Right atrium auricular region (tissue), 2 donors: ENCODE measurements at places on chromosomes 16 and 17. TPM values are rescaled to one million over a fixed set of nuclear protein-coding genes. Genes with fewer than 3 reads are reported as not detected.

DNA sequence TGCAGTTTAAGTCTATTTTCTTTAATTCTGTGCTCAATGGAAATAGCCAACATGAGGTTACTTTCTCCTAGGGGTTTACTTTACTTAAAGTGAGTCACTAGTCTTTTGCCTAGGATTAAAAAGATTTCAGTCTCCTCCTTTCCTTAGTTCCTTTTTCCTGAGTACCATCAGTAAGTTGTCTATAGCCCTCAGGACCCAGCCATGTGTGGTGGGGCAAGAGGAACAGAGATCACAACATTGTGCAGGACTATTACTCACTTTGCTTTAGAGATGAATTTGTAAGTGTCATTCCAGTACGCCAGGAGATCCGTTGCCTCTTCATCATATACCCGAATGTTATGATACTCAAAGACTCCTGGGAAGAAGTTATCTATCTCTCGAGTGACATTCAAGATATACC is 27.7 kb upstream of the CORO6 start:
- DNase-seq, result no peak

GRCh38 chr16:65308506-65308905 is 186.6 kb upstream of the CDH11 start:
- no peak for DNase-seq

- DNase-seq, result no peak
Measured at GRCh38 chr16:49674351-49674851, 181.5 kb downstream of the ZNF423 start.

- no peak for DNase-seq
Measured at GRCh38 chr17:39813631-39814030, 50.5 kb downstream of the IKZF3 start.

TMEM220 gene
- 6.5 TPM for total RNA-seq

DNA sequence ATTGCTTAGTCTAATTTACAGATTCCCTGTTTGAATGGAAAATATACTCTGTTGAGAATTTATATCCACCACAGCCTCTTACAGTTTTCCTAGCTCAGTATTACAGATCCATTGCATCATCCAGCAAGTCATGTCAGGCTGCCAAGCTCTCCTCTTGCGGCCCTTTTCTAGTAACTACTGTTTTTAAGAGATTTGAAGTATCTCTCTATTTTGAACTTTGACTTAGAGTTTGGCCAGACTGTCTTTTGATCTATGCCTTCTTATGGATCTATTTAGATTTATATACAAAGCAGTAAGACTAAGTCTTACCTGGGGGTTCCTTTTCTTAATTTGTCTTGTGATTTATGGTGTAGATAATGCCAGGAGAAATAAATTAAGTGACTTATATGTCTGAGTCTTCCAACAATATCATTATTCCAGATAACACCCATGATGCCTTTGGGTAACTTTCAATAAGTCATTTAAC is 53.1 kb upstream of the ABCC11 start:
- DNase-seq, result no peak

NOTUM gene
- total RNA-seq, result 0.35 TPM

SOST gene
- not detected for total RNA-seq

GRCh38 chr17:48732688-48733629 is 4.4 kb upstream of the HOXB13 start:
- no peak for DNase-seq

DNA sequence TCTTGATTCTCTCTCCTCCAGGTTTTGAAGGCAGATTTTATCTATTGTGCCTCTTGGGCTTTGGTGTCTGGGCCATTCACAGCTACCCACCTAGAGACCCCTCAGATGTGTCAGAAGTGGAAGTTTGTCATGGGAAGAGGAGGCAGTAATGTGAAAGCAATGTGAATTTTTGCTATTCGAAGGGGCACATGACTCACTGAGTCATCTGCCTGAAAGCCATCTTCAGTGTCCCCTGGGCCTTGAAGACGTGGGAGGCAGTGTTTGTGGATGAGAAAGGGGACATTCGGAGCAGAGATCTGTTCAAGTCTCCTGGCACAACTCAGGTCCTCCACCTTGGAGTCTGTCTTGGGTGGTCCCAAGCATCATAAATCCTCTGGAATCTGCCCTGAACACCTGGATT is 530.2 kb downstream of the NPIPA7 start:
- DNase-seq, result no peak

DNA sequence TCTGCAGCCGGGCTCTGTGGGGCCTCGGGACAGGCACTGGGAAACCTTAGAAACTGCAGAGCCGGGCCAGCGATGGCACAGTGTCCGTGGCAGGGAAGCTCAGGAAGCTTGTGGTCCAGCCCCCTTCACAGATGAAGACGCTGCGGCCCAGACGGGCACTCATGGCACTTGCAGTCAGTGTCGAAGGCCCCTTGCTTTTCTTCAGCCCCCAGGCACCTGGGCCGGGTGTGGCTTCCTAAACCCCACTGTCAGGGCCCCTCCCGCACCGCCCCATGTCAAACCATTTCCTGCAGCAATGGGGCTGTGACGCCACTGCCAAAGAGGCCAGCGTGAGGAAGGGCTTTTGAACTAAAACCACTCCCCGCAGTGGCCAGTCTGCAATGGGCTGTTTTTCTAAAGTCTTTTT is 164.0 kb downstream of the LAT start:
- DNase-seq, result no peak

GRCh38 chr16:89018282-89019158 is 41.5 kb upstream of the CBFA2T3 start:
- DNase-seq, result no peak

DNA sequence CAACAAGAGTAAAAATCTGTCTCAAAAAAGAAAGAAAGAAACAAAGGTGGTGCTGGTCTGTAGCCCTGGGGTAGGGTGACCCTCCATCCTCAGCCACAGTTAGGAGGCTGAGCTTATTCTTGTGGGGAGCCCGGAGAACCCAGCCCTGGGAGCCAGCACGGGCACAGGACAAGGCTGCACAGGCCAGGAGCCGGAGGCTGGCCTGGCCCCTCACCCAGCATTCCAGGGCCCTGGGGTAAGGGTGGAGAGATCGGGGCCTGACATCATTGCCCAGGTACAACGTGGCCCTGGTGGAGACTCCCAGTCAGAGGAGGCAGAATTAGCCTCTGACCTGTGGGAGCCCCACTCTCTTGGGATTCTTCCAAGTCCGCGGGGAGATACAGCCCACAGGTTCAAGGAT is 10.3 kb upstream of the KRT17 start:
- DNase-seq, result no peak

DNA sequence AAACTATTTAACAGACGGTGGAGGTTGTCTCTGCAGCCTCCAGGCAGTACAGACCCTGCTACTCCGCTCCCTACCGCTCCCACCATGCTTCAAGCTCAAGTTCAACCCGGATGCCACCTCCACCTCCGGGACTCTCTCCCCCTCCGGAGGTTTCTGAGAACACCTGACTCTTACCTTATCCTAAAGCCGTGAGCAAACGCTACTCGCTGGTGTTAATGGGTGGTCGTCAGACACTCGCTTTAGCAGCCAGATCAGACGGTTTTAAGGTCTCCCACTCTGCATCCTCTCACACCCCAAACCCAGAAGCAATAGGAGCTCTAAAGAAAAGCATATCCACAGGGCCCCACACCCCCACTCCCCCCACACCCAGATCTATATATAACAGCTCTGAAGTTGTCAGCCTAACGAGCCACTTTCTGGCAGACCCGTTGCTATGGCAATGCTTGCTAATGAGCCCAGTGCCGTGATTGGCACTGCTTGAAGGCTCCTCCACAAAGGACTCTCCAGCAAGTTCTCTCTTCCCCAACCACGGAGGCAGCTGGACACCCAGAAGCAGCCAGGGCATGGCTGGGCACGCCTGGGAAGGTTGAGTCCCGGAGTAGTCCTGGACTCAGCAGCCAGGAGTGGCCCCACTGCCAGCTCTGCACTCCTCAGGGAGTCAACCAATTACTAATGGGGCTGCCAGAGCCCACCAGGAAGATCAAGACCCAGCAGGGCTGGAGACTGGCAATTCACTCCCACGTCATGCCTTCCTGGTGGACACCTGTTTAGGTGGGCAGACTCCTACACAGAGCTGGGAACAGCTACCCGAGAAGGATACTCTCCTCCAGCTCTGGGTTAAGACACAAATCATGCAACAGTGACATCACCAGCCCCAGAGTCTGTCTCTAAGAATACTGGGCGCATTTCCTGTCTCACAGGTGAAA is 121.2 kb upstream of the RCVRN start:
- DNase-seq, result no peak

- no peak for DNase-seq
Measured at GRCh38 chr16:30079480-30079879, 3.7 kb downstream of the PPP4C start.

- no peak for DNase-seq
Measured at GRCh38 chr17:58335779-58336455, 7.3 kb upstream of the TSPOAP1 start.

SEC14L5 gene
- total RNA-seq, result 2.0 TPM
